H9 (cell line): ENCODE measurements at places on chromosomes 12 and 14.

GRCh38 chr12:114726092-114726710 lies 42.2 kb upstream of the TBX3 start:
- no peak for DNase-seq

DNA sequence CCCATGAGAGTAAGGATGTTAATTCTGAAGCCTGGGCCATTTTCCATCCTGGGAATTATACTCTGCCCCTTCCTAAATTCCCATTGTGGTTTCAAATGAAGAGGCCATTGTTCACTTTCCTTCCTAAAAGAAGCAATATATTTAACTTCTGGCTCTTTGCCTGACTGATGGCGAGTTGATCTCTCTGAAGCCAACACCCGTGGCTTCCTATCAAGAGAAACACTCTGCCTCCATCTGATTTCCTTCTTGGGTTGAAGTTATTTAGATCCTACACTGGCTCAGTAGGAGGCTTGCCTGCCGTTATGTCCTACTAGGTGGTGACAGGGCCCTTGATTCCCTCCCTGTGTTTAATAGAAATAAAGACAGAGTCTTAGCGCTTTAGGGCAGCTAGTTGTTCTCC lies 97.4 kb downstream of the PRKCH start:
- DNase-seq, result no peak

GRCh38 chr12:46671102-46671501 lies 154.7 kb downstream of the SLC38A4 start:
- no peak for DNase-seq

DNA sequence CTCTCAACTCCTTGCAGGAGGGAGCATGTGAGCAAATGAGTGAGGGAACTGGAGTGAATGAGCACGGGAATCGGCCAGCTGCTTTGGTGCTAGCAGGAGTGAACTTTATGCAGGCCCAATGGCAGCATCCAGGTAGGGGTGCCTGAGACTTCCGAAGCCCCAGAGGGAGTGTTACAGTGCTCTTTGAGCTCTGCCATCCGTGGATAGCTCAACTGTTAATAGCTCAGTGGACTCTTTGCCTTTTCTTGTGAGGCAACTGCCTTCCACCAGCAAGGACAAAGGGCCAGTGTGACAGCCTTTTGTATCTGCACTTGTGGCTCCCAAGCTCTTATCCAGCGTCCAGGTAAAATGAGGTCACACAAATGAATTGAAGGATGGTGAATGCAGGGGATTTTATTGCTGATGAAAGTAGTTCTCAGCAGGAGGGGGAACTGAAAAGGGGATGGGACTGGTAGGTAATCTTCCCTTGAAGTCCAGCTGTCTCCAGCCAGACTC lies 12.9 kb downstream of the CREBL2 start:
- DNase-seq, result no peak

DNA sequence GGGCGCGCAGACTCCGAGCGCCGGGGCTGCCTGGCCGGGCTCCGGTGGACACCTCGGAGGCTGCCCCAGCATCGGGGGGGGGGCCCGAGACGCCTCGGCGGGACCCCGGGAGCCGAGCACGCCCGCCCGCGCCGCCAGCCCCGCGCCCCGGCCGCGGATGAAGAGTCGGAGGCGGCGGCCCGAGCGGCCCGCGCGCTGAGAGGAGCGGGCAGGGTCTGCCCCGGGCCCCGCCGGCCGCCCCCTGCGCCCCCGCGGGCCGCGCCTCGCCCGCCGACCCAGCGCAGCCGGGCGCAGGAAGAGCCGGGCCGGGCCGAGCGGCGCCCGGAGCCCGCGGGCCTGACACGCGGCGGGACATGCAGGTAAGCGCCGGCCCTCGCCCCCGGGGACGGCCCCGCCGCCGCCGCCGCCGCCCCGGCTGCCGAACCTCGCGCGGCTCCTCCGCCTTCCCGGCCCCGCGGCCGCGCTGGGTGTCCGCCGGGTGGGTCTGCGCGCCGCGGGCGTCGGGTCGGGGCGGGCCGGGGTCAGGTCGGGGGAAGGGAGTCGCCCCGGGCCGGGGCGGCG lies 63.7 kb downstream of the FBXL14 start:
- DNase-seq, result peak; percentile 28

DNA sequence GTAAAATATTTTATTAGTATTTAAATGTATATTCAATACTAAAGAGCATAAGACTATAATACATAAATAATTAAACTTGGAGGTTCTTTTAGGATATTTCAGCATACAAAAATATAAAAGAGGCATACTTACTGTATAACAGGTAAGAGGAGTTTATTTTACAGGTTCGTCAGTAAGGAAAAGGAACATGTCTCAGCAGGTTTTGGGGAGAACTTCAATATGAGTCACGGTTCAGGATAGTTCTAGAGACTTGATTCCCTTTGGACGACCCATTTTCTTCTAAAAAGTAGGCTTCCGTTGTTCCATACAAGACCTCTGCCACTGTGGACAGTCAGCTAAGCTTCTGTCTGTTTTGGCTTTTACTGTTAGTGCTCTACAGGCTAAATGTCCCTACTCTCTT lies 181.1 kb downstream of the ALX1 start:
- DNase-seq, result no peak
